ENCODE measurements at places on chromosomes 1 and 21. TPM values are rescaled to one million over a fixed set of nuclear protein-coding genes. Genes with fewer than 3 reads are reported as not detected.

Gene PLEKHA6
- polyA plus RNA-seq: 5.2 TPM

Gene MACF1
- polyA plus RNA-seq: 102 TPM

DNA sequence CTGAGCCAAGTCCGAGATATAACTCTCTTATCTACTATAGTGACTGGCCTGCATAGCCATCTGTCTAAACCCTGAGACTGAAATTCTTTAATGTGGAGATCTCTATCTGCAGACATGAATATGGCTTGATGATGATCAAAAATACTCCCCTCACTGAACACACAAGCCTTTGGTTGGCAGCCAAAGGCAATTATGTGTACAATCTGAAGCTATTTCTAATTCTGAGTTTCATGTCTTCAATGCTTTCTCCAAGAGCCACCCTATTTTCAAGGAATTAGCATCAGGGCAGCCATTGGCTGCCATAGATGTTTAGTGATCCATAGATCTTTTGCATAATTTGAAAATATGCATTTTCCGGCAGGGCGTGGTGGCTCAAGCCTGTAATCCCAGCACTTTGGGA, 168.2 kb downstream of the TGFB2 start:
- no peaks in the 10 kb centered on the region for H3K4me1 ChIP-seq
- H3K36me3 ChIP-seq: no peaks in the 10 kb centered on the region
- H3K27ac ChIP-seq: no peak overlapping the region

GRCh38 chr21:26797878-26798456, 47.2 kb downstream of the ADAMTS1 start:
- peak overlapping the region; percentile 66 for H3K27ac ChIP-seq
- H3K27me3 ChIP-seq: no peaks in the 10 kb centered on the region
- peaks cover 19% of the 10 kb centered on the region for H3K4me1 ChIP-seq
- no peak for DNase-seq

DNA sequence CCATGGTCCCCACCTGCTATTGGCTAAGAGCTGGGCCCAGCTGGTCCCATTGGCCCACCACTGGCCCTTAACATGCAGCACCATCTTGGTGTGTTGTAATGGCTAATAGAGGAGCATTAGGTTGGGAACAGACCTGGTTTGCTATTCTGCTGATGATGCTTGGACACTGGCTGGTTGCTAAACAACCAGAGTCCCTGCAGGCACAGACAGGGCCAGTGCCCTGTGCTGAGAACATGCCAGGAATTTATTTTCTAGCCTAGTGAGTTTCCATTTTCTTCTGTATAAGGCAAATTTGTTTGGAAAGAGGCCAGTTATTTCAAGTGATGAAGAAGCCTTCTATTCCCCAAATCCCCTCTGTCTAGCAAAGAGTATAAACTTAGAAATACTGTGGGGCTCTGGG, 42.9 kb upstream of the TDRD10 start:
- H3K4me1 ChIP-seq: peaks cover 13% of the 10 kb centered on the region
- no peak overlapping the region for H3K4me3 ChIP-seq
- peaks cover 42% of the 10 kb centered on the region for H3K36me3 ChIP-seq
- no peak for DNase-seq
- H3K27me3 ChIP-seq: no peaks in the 10 kb centered on the region
- H3K27ac ChIP-seq: no peak overlapping the region
